ENCODE measurements at places on chromosomes 13 and 19.
A peak's percentile ranks its signal among the peaks of the same experiment; 100 is the strongest.

GRCh38 chr13:113653264-113654174 lies 4.5 kb downstream of the ATP4B start:
- peak; percentile 36 for DNase-seq

GRCh38 chr13:94988654-94989053 lies 276.3 kb upstream of the SOX21 start:
- no peak for DNase-seq

- no peak for DNase-seq
Measured at GRCh38 chr13:75458696-75459422, 23.1 kb downstream of the TBC1D4 start.

GRCh38 chr13:112510987-112511685 lies 76.8 kb downstream of the TUBGCP3 start:
- DNase-seq = no peak

- no peak for DNase-seq
Measured at GRCh38 chr19:6279620-6279930, 200 bp downstream of the MLLT1 start.

DNA sequence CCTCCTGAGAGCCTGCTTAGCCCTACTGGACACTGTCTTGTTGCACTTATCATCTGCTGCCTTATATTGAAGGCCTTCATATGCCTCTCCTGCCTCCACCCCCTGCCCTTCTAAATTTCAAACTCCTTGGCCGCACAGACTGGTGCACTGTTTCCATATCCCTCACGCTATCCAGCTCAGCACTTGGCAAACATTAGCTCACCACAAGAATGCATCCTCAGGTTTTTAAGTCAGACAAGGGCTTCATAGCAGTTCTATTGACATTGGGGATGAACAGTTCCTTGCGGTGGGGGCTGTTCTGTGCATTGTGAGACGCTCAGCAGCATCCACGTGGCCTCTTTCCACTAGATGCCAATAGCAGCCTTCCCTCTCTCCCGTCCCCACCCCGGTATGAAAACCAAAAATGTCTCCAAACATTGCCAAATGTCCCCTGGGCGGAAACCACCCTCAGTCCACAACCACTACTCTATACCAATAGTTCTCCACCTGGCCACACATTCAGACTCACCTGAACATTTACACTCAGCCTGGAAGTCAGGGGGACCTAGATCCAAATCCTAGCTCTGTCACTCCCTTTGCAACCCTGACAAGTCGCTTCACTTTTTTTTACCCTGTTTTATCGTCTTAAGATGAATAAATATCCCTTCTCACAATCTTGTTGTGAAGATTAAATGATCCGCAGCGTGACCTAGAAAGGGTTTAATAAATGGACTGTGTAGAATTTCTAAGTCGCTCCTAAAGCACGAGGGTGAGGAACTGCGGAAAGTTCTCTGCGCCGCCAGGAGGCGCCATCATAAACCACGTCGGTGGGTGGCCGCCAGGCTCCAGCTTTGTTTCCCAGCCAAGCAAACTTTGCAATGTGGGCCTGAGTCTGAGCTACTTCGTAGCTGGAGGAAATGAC lies 3.6 kb upstream of the CEACAM3 start:
- peak; percentile 72 for DNase-seq

GRCh38 chr19:27822336-27822735 lies 1390.6 kb downstream of the UQCRFS1 start:
- no peak for DNase-seq

DNA sequence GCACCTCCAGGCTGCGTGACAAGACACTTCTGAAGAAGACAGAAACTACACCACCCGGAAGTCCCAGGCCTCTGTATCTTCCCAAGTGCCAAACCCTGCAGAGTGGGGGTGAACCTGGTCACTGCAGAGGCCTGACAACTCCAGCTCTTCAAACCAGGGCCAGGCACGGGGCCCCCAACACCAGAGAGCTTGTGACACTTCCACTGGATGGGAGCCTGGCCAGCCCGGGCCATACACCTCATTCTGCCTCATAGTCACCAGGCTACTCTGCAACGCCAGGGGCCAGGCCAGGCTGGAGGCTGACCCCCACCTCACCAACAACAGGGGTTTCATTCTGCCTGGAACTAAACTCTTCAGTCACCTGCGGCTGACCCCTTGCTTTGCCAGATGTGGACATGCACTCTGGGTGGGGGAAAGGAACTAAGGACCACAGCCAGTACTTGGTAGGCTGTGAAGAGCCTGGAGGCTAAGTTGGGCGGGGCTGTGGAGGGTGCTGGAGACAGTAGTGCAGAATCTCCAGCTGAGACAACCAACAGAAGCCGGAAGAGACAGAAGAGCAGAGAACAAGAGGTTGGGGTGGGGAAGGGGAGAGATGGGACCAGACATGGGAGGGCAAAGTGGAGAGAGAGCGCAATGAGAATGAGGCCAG lies 23.0 kb downstream of the TUBA3C start:
- no peak for DNase-seq

DNA sequence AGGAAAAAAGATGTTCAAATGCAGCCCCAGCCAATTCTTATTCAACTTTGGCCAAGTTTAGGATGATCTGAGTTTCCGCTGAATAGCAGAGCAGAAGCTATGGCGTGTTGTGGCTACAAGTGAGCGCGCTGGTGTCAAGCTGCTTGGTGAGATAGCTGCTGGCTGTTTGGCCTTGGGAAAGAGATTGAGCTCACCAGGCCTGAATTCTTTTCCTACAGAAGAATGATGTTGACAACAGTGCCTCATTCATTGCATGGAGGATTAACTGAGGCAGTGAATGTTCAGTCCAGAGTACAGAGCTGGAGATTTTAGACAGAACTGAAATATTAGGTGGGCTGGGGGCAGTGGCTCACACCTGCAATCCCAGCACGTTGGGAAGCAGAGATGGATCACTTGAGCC lies 31.5 kb upstream of the MAP3K10 start:
- DNase-seq = no peak

DNA sequence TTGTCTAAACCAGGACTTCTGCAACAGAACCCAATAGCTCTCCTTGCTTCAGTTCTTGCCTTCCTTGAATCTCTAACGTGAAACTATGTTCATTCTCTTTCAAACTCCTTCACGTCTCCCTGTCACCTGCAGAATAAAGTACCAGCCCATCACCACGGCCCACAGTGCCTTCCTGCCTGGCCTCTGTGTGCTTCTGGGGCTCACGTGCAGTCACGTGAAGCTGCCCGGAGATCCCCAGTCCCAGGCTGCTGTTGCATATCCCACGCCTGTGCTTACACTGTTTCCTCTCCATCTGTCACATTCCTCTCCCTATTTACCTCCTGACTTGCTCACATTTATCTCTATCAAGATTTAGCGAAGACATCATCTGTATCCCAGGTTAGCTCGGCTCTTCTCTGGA lies 102.8 kb downstream of the STARD13 start:
- no peak for DNase-seq

DNA sequence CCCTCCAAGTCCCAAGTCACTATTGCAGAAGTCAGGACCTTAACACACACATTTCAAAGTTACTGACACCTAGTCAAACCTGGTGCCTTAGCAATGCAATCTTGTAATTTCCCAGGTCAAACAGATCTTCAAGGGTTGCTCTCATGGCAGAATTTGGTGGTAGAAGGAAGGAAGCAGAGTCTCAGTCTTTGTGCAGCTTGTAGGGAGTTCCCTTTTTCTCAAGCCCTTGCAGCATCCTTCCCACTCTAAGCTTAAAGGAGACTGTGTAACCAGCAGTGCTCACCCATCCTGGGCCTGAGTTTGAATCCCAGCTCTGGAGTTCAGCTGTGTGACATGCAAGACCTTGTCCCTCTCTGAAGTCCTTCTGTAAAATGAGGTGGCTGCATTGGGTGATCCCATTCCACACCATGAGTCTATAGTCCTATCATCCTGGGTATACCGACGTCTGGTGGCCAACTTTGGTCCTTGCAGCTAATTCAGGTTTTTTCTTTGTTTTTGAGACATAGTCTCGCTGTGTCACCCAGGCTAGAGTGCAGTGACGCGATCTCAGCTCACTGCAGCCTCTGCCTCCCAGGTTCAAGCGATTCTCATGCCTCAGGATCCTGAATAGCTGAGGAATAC lies 9.8 kb downstream of the SIGLEC10 start:
- peak; percentile 44 for DNase-seq

DNA sequence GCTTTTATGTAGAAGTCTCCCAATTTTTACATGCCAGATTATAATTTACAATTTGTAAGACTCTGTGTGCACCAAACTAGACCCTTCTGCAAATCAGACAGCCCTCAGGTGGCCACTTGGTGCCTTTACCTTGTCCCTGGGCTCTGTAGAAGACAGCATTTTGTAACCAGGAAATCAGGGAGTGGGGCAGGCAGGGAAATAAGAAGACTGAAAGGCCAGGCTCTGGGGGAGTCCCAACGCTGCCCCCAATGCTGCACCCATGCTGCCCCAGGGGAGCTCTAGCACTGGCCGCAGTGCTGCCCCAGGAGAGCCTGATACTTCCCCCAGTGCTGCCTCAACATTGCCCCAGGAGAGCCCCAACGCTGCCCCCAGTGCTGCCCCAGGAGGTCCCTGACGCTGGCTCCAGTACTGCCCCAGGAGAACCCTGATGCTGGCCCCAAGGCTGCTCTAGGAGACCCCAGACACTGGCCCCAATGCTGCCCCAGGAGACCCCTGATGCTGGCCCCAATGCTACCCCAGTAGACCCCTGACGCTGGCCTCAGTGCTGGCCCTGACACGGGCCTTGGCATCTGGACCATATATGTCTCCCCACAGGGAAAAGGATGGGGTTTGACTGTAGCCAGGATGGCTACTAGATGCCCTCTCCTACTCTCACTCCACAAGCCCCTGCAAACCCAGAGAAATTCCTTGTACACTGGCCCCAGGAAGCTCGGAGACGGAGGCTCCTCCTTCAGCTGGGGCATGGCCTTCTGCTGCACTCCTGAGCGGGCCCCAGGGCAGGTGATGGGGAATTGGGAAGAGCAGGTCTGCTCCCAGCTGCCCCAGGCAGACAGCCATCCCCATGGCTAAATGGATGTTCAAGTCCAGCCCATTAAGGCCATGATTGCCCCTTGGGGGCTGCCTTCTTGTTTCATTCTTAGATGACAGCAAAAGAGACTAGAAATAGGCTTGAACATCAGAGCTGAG lies 23.6 kb downstream of the VSTM2B start:
- peak; percentile 11 for DNase-seq

- peak; percentile 72 for DNase-seq
Measured at GRCh38 chr19:737591-738093, 13.3 kb upstream of the MISP start.

GRCh38 chr19:3499738-3500428 lies 591 bp downstream of the DOHH start:
- DNase-seq = no peak

DNA sequence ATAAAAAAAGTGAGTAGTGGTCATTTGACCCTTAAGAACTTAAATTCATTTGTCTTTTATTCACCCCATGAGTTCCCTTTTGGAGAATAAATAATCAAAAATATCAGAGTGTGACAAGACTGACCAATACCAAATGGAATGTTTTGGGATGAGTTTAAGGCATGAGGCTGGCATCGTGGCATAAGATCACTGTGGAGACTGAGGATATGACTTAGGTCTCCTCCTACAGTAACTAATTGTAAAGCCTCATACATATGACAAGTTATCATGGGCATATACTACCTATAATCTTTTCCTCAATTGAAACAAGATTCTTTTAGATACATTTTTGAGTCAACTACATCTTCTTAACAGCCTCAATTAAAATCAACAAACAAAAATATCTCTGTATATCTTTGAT lies 782.0 kb downstream of the SLITRK1 start:
- no peak for DNase-seq

DNA sequence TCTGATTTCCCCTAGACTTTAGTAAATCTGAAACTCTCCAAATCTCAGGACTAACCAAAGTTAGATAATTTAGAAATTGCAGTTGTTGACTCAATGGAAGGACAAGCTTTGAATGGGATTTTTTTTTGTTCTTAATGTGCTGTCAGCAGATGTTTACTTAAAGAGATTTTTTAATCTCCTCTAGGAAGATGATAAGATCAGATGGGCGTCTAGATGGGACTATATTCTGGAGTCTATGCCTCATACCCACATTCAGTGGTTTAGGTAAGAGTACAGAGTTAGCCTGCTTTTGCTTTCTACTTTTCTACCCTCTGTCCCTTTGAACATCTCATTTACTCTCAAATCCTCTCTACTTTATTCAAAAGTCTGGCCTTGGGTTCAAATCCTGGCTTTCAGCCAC lies 39.3 kb downstream of the TM9SF2 start:
- DNase-seq = no peak

GRCh38 chr13:31890946-31891345 lies 140.6 kb upstream of the FRY start:
- no peak for DNase-seq

GRCh38 chr13:110376120-110376519 lies 69.0 kb downstream of the COL4A2 start:
- no peak for DNase-seq

DNA sequence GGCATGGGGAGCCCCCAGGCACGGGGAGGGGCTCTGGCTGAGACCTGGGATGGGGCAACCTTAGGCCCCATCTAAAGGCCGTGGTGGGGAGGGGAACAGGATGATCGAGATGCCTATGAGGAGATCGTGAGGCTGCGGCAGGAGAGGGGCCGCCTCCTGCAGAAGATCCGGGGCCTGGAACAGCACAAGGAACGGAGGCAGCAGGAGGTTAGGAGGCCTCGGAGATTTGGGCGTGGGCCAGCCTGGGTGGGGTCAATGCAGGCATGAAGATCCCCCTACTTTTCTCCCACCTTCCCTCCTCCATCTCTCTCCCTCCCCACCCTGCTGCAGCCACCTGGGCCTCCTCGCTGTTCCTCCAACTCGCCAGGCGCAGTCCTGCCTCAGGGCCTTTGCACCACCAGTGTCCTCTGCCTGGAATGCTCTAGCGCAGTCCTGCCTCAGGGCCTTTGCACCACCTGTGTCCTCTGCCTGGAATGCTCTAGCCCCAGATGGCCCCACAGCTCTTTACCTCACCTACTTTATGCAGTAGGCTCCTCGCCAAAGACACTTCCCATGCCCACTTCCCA lies 19.1 kb upstream of the EBI3 start:
- no peak for DNase-seq

DNA sequence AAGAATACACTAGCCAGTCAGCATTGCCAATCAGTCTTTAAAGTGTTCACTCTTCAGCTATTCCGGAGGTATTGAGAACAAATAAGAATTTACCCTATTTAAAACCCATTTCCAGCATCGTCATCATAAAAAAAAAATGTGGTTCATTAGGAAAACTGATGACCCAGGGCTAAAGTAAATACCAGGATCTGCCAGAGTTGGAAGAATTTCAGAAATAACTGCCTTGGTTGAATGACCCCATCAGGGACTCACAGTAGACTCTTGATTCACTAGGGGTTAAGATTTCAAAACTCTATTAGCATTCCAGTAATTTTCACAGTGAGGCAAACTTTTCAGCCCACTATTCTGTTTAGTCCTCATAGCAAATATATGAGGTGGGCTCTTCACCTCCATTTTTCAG lies 377.0 kb downstream of the ITGBL1 start:
- no peak for DNase-seq

DNA sequence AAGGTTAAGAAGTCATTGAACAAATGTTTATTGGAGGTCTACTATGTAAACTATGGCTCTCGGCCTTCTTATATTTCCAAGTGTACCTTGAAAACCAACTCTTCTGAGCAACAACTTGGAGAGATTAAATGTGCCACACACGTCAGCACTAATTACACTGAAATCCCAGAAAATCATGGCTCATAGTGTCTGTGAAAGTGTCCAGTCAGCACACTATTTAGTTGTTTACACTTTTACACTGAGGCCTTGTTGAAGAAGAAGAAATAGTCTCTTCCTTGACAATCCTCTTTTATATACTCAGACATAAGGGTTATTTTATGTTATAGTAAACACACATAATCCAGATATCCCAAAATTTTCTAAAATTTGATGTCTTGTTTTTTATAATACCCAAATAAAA lies 30.9 kb upstream of the NBEA start:
- no peak for DNase-seq
